ENCODE measurements at places on chromosomes 5 and 9.

DNA sequence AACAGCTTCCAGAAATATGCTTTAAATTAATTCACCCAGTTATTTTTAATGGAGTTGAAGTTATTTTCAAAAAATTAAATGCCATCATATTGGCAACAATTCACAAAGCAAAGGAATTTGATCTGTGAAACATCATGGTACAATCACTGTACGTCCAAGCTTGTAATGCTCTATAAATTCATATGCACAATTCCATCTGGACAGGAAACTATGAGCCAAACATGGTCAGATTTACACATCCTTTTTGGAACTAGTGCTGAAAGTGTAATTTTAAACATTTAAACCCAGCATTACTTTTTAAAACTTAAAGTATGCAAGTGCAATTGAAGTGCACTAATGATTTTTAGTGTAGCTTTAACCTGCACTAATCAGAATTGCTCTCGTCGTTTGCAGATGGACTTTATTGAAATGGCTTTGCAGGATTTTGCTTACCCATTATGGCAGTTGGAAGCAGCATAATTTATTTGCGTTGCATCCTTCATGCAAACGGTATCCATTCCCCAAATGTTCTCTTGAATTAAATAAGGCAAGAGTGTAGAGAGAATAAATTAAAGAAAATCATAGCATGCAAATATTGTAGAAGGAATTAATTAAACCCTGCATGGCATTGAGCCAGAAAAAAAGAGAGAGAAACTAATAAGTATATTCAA lies 21.0 kb upstream of the OR13F1 start:
- DNase-seq, result no peak

- DNase-seq, result no peak
These were observed 967 bp downstream of the NEURL1B start for GRCh38 chr5:172642051-172642409.

GRCh38 chr9:72817413-72817812 lies 135.4 kb downstream of the ALDH1A1 start:
- DNase-seq, result no peak

GRCh38 chr9:124399323-124399967 lies 15.8 kb downstream of the PSMB7 start:
- no peak for DNase-seq

DNA sequence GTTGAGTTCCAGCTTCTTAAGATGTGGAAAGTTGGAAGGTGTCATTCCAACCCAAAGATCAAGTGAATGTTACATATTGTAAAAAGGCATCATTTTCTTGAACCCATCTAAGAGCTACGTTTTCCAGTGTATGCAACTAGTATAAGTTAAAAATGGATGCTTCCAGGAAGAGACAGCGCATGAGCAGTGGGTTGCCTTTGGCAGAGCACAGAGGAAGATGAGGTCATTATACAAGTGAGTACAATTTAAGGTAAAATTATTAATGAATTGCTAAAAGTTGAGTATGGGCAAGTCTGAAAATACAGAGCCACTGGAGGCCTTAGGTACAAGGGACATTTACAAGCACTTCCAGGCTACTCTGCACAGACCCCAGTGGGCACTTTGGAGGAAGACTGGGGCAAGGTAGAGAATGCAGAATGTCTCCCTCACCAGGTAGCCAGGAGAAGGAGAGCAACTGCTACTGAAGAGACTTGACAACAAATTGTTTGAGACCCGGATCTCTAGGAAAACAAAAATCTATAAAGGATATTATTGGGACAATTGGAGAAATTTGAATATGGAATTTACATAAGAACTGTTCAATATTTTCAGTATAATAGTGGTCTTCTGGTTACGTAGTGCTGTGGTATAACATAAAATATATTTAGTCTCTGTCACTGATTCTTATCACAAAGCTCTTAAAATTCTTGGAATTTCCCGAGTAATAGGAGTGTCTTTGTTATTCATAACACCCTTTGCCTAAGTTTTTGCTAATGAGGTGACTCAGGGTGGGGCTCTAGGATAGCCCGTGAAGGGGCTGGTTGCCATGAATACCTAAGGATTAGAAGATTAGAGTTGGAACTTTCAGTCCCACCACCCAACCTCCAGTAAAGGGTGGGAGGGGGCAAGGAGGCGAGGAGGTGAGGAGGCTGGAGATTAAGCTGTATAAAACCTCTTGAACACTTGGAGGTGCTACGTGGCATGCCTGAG lies 129.9 kb upstream of the FER start:
- no peak for DNase-seq

- DNase-seq, result no peak
These were observed 85.0 kb upstream of the RARS1 start for GRCh38 chr5:168401226-168401625.

GRCh38 chr9:137069508-137070091 lies 757 bp downstream of the SAPCD2 start:
- no peak for DNase-seq

DNA sequence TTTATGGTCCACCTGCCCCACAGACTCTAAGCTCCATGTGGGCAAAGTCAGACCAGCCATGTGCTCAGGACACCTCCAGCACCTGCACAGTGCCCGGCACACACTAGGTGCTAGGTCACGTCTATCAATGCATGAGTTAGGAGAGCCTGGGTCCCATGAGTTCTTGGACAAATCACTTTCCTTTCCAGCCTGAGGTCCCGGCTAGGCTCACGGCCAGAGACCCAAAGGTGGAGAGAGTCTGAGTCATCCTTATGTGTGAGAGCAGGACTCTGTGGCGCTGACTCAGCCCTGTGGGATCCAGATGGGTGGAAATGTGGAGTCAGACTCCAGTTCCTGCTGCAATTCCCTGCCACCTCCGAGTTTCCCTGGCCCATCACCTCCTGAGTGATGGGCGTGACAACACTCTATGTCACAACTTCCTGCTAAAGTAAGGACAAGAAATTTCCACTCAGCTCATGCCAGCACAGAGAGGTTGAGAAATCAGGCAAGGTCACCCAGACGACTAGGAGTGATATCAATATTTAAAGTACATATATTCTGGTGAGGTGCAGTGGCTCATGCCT lies 2.5 kb upstream of the ST6GALNAC4 start:
- peak; percentile 96 for DNase-seq

- no peak for DNase-seq
These were observed 186.8 kb downstream of the HCN1 start for GRCh38 chr5:45509371-45509770.

GRCh38 chr9:128099231-128099931 lies 28.1 kb downstream of the PTGES2 start:
- DNase-seq, result no peak

DNA sequence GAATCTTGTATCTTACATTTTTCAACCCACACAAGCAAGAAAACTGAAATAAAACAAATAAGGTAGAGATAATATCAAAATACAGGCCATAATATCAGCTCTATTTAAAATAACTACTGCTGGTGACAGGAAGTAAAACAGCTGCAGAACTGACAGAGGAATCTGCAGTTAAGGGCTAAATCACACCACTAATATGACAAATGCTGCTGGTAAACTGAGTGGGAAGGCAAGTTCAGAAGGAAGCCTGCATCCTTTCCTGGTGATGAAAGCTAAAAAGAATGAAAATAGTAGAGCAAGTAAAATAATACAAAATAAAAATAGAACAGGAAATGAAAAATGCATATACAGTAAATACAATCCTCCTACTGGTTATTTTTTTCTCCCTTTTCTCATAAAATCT lies 1293.7 kb upstream of the C9orf72 start:
- no peak for DNase-seq

DNA sequence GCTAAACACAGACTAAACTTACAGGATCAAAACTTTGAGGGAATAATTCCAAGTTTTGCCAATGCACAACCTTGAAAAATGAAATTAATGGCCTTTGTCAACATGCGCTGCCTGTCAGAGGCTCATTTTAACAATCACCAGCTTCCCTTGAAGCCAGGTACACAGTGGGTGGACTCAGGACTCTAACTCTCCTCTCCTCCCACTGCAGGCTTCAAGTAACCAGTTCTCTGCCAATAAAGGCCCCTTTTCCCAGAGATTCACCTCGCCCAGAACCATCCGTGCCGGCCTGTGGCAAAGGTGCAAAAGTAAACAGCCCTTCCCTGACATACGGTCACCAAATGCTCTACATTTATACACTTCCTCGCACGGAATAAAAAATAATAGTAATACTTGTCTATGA lies 18.4 kb upstream of the FBP2 start:
- no peak for DNase-seq
